ENCODE measurements at places on chromosomes 2 and 18.

GRCh38 chr2:85704800-85705679 lies 10.9 kb downstream of the GNLY start:
- DNase-seq = no peak

DNA sequence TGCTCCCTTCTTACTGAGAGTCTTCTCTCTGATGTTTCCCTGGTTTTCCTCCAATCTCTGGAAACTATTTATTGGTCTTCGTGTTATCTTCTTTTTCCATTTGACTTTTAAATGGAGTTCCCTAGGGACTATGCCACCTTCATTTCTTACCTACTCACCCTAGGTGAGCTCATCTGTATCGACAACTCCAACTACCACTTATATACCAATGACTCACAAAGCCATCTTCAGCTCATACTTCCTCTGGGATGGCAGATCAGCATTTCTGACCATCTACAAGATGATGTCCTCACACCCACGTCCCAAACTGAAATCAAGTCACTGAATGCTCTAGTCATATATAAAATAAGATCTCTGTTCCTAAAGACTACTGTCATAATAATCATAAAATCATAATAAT lies 40.6 kb downstream of the CFAP210 start:
- DNase-seq = no peak

- DNase-seq = no peak
Measured at GRCh38 chr2:30486655-30487054, 39.6 kb downstream of the LCLAT1 start.

DNA sequence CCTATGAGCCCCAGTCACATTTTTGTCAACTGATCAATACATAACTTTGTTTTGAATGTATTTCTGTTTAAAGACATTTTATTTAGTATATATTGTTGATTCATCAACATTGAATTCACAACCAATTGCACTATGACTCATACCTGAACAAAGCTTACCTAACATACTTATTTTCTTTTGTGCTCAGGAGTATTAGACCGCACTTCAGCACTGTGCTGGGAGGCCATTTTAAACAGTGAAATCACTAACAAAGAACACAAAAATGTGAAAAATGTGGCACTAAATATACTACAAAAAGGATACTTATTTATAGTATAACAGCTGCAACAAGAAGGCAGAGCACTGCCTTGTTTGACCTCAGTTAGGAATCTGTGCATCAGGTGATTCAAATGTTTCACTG lies 12.4 kb upstream of the IFIH1 start:
- no peak for DNase-seq

- DNase-seq = no peak
Measured at GRCh38 chr18:3916082-3916481, 466.1 kb downstream of the TGIF1 start.

- DNase-seq = no peak
Measured at GRCh38 chr2:62573137-62573731, 67.2 kb upstream of the TMEM17 start.

GRCh38 chr2:173584676-173585458 lies 230.2 kb downstream of the CDCA7 start:
- DNase-seq = no peak

DNA sequence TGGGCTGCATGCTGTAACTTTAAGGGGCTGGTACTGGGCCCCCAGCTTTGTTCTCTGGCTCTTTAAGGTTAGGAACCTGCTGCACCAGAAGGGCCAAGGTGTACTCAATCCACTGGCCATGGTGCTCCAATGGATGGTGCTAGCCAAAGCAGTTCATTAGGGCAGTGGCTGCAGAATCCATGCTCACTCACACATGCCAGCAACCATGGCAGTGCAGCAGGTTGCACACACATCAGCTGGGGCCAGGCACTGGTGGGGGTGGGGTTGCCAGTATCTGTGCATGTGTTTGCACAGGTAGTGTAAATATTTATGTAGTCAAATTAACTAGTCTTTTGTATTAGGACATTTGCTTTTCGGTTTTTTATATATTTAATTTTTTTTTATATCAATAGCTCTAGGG lies 228.3 kb upstream of the EPC2 start:
- DNase-seq = no peak

DNA sequence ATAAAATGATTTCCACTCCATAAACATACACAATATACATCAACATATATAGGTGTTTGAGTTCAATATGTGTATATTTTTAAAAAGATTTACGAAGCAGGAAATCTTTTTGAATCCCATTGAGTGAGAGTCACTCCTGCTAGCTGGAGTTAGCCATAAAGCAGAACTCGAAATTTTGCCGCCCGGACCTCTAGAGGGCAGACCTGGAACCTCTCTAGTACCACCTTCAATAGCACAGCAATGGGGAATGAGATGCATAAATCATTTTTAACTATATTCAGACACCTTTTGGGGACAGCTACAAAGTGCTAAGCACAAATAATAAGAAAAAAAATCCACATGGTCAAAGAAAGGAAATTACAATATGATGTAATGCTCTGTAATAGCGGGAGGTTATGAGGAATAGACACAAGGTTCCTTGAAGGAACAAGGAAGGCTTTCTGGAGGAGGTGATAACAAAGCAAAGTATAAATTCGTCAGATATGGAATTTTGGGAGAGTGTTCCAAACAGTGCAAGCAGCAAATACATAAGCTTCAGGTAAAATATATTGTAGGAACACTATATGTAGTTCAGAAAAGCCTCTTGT lies 533.4 kb downstream of the ERBB4 start:
- DNase-seq = no peak

- DNase-seq = no peak
Measured at GRCh38 chr2:22748909-22749308, 636.1 kb upstream of the KLHL29 start.

DNA sequence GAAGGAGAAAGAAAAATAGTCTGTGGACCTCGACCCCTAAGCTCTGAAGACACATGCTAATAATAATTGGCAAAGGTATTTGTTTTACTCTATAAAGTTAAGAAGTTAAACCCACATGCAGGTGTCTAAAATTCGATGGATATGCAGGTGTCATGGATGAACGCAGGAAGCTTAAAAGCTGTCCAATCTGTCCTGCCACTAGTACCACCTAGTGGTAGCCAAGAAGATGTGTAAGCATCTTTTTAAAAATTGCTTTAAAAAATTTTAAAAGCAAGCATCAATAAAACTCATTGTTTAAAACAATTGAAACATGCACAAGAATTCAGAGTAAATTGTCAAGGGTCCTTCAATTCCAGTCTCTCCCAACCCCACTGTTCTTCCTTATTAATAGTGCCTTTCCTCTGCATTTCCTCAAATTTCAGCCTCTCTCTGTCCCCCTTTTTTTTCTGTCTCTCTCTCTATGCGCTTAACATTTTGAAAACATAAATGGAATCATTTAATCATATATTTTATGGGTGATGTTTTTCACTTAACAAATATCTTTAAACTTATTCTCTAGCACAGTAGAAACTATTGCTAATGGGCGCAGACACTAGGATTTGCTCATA lies 30.6 kb upstream of the PPP3R1 start:
- DNase-seq = peak; percentile 7

- no peak for DNase-seq
Measured at GRCh38 chr2:2251255-2251654, 79.8 kb downstream of the MYT1L start.

GRCh38 chr2:214550786-214551185 lies 139.9 kb downstream of the VWC2L start:
- DNase-seq = no peak

- DNase-seq = no peak
Measured at GRCh38 chr2:159695795-159696448, 16.4 kb upstream of the MARCHF7 start.

DNA sequence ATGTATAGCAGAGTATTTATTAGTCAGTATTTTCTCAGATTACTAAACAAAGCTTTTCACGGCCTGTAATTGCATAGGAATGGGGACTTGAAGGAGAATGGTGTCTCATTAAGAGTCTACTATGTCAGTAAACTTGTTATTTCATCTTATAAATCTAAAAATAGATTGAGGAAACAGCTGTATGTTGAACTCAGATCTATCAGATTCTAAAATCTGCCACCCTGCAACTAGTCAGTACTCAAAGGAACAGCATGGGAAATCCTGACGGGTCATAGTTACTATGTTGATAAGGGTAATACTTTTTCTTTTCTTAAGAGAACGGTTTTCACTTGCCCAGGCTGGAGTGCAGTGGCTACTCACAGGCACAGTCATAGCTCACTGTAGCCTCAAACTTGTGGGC lies 70.2 kb upstream of the EMILIN2 start:
- no peak for DNase-seq

GRCh38 chr2:30590407-30590806 lies 143.4 kb downstream of the LCLAT1 start:
- no peak for DNase-seq

GRCh38 chr18:14285053-14285452 lies 152.8 kb upstream of the ZNF519 start:
- no peak for DNase-seq

GRCh38 chr18:58762781-58763171 lies 91.5 kb downstream of the MALT1 start:
- no peak for DNase-seq

DNA sequence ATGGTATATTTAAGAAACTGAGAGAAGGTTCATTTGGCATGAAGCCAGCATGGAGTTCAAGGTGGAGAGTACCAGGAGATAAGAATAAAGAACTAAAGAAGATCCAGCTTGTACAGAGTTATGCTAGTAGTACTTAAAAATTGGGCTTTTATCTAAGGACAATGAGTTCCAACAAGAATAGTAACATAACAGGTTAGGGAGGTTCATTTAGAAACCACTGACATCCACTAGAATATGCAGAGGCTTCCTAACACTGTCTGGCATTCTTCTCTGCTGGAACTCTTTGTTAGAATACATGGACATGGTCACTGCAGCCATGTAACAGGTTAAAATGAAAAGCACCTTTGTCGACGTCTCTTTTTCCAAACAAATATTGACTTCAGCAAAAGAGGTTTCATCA lies 42.6 kb upstream of the DSC1 start:
- DNase-seq = no peak

DNA sequence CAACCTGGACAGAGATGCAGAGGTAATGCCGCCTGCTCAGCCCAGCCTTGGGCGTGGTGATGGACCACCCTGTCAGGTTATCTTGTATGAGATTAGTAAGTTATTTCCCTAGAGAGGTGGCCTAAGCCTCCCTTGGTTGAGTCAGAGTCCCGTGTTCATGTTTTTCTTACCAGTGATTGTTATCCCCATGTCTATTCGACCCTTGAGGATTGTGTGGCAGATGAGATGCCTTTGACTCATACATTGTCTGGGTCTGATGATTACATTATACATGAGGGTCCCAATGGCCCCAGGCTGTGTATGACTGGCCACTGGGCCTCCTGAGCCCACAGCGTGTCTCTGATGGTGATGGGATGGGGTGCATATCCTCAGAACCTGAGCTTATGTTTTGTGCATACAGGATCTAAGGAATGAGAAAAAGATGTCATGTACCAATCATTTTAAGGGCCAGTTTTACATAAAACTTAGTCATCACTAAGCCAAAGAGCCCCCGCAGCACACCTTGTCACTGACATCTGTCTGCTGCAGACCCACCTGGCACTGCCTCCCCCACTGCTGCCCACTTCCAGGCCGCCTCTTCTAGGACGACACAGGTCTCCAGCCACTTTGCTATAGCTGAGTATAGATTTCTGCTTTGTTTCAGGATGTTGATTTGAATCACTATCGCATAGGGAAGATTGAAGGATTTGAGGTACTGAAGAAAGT lies 7.7 kb downstream of the PPP1R7 start:
- DNase-seq = no peak

- DNase-seq = no peak
Measured at GRCh38 chr2:222637067-222637466, 18.8 kb downstream of the FARSB start.

DNA sequence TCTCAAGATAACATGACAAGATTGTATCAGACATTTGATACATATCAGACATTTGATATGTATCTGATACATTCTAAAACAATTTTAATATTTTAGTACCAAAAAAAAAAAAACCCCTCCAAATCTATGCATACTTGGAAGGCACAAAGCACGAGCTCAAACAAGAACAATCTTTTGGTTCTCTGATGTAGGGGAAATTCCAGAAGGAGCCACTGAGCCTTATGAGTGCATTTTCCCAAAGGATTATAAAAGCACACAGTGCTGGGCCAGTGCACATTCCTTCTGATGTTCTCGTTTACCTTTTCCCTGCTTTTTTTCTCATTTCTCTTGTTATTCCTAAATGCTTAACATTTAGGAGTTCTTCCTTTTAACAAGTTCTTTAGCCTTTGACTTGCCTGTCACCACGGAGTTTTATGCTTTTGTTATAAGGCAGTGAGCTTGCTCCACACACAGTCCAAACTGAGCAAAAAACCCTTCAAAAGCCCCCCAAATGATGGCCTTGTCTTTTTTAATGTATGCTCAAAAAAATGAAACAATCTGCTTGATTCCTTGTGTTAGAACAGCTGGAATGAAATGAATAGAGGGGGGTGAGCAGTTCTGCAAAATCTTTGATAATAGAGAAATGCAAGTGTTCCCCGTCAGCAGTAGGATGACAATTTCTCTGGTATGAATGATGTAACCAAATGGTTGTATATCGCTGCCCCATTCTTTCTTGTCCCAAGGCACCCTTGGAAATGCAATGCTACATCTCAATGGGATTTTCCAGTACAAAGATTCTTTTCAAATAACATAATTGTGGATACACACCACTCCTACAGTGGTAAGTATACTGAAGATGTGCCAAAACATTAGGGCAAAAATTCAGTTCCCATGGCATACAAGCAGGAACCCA lies 597.2 kb upstream of the ZEB2 start:
- DNase-seq = no peak

GRCh38 chr2:12694990-12695774 lies 21.6 kb upstream of the TRIB2 start:
- no peak for DNase-seq

- DNase-seq = no peak
Measured at GRCh38 chr2:12270876-12271588, 445.7 kb upstream of the TRIB2 start.

- DNase-seq = no peak
Measured at GRCh38 chr2:177667626-177668025, 275.1 kb downstream of the AGPS start.

DNA sequence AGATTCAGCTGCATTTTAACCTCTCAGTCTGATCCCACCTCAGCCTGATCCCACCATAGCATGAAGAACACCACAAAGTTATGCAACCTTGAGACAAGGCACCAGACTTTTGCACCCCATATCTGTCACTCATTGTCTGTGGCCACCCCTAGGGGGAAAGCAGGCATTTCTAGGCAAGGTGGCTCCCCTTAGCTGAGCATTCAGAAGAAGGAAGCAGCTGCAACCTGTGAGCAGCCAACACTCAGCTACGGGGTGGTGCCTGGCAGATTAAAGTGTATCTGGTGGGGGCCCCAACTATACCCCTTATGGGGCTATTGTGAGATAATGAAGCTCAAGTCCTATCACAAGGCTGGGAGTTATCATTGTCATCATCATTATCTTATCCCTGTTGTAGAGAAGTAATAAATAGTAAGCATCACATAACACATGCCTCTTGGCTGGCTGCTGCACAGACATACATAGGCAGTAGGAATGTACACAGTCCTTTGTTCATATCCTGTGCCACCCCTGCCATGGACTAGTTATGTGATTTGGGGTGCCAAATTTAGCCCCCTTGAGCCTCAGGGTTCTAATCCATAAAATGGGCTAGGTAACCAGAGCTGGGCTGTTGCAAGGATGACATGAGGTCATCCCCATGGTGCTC lies 20.6 kb upstream of the TMEM163 start:
- no peak for DNase-seq
